ENCODE measurements at places on chromosomes 12 and 14.

GRCh38 chr14:22613736-22614239, 15.7 kb downstream of the ABHD4 start:
- DNase-seq: no peak

GRCh38 chr12:47686645-47687240, 19.1 kb downstream of the RPAP3 start:
- no peak for DNase-seq

DNA sequence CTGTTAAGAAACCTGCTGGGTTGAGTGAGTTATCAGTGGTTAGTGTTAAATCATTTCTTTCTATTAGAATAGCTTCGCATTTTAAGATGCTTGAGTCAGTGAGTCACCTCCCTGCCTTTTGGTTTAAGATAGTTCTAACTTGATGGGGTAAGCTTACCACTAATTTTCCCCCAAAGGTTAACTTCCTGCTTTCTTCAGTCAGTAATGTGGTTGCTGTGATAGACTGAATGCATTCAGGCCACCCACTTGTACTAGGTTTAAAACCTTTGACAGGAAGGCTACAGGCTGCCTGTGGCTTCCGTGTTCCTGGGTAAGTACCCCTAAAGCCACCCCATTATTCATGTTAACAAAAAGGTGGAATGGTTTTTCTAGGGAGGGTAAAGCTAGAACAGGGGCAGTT, 25.3 kb downstream of the CLEC2A start:
- DNase-seq: no peak

- DNase-seq: no peak
Observed at GRCh38 chr14:102333795-102334705, 14.5 kb downstream of the ZNF839 start.

- DNase-seq: no peak
Observed at GRCh38 chr12:132524405-132524804, 34.5 kb downstream of the FBRSL1 start.

GRCh38 chr14:104316121-104316722, 177.8 kb downstream of the KIF26A start:
- no peak for DNase-seq

- DNase-seq: no peak
Observed at GRCh38 chr14:33451211-33451610, 499.7 kb downstream of the EGLN3 start.

- DNase-seq: peak; percentile 92
Observed at GRCh38 chr14:103512701-103513611, 9.7 kb downstream of the CKB start.

DNA sequence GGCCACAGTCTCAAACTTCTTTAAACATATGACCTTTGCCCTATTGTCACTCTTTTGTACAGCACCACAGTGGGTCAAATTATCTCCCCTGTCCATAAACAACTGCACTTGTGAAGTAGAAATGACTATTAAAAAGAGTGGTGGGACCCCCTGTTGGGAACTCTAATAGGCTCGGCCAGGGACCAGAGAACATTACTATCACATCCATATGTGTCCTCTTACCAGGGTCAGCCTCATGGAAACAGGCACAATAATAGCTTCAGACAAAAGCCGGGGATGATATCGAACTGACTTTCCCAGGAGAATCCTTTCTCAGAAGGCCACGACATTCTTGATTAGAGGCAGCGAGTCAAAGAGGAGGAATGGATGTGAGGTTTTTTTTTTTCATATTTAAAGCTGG, 96.6 kb downstream of the NKX2-1 start:
- no peak for DNase-seq

DNA sequence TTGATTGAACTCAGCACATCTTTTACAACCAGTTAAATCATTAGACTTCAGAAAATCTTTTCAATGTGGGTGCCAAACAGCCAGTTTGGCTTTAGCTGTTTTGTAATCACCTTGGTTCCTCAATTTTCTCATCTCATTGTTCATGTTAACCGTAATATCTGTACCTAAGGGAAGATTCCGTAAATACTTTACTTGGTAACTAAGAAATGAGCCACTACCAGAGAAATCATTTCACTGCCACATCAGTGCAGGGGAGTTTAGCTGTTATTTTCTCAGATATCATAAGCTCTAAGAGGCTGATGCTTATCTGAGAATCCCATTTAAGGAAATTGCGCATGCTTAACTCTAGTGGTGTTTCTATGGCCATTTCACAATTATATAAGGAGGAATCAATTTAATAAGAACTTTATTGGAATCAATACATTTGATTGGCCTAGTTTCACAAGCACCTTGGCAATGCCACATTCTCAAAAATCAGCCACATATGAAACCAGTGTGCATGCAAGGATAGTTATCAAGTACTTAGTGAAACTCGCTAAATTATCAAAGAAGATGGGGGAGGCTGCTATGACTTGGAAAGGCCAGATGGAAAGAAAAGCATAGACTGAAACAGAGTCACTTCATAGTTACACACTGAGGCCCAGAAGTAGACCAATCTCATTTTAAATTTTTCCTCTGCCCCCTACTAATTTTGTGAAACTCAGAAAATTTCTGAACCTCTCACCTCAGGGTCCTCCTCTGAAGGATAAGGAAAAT, 28.1 kb upstream of the IL22 start:
- no peak for DNase-seq

DNA sequence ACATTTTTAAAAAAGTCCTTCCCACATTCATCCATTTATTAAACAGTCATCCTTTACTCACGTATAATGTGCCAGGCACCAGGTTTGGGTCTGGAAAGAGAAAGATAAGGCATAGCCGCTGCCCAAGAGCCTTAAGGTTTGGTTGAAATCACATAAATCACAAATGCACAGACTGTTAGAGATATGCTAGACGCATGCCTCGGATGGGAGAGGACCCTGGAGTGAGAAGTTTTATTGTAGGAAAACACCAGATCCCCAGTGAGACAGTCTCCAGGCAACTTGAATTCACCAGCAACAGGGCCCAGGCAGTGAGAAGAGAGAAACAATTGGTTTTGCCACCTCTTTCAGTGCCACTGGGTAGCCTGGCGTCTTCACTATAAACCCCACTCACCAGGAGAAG, 305.9 kb upstream of the AMIGO2 start:
- DNase-seq: no peak

Data from NCI-H524 (cell line).